Activated T-helper 1 cell treated with anti-CD3 and anti-CD28 coated beads, Interleukin-2, amount 50 U/mL, for 16 hours (primary cell): ENCODE measurements at places on chromosomes 7 and 10.

DNA sequence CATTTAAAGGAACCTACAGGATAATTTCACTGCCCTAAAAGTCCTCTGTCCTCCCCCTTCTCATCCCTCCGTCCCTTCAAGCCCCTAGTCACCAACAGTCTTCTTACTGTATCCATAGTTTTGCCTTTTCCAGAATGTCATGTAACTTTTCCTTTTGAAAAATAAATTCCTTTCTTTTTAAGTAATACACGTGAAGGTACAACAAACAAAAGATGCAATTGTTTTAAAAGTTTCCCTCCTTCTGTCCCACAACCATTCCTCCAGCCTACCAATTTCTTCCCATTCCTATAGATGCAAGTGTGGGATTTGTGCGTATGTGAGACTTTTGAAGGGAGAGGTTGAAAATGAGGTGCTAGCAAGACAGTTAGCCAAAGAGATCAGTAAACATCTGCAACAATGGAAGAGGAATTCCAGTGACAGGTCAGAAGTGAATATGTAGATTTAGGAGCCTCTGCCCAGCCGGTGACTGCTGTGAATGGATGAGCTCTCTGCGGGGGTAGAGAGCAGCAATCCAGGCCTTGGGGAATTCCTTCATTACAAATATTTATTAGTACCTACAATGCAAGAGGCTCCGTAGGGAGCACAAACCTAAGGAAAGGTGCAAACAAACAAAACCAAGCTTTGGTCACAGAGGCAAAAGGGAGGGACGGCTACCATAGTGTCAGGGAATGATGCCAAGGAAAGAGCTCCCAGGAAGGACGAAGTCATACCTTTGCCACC, 243.6 kb downstream of the SKIDA1 start:
- no peak for DNase-seq

DNA sequence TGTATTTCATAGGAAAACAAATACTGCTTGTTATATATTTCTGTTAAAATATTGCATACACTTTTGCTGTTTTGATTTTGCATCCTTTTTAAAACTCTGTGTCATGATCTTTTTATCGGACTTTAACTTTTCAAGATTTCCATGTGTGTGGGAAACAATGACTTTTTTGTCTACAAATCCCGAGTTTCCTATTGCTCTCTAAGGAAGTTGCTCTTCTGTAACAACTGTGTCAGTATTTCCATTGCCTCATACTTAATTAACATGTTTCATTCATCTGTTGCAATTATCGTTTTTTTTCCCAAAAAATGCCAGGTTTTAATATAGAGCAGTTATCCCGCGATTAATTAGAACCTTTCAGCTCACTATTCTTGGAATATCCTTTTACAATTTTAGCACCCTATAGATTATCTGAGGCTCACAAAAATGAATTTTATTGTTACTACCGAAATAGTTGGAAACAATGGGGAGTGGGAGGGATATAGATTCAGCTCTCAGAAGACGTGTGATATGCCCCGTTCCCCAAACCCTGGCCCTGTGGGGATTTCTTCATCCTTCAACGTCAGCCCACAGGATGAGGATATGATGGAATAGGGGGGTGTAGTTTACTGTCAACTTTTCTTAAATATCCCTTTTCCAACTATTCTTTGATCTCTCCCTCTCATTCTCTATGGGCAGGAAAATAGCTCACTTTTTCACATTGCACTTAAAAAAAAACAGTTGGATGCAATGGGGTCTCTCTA, 297.6 kb upstream of the IGFBP3 start:
- no peak for DNase-seq

- no peak for DNase-seq
Observed at GRCh38 chr7:147523056-147523455, 1067.5 kb upstream of the C7orf33 start.

DNA sequence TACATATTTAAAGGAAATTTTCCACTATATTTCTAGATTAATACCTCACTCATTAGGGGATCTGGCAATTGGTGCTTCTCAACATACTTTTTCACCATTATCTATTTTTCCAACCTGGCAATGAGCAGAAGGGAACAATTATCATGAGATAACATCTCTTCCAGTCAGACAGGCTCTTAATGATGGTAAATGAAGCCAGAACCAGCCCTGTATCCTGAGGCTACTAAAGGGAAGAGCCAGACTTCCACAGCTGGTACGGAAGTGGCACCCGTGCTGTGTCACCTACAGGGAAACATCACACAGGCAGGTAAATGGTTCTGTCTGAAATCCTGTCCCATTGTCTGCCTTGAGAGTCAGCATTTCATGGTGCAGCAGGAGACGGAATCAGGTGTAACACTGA, 75.9 kb downstream of the ELMO1 start:
- DNase-seq: no peak

DNA sequence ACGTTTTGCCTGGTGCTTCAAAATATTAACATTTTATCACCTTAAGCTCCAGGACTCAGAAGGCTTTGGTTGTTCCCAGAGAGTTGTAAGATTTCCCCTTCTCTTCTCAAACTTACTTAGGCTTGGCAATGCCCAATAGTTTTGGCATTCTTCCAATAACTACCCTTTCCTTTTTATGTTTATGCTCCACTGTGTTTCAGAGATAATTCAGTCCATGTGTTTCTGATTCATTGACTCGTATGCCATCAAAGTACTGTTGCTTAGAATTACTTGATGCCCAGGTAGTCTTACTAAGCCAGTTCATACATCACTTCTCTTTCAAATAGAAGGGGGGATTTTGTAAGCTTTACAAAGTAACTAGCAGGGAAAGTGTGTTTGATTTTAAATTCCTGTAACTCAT, 66.6 kb downstream of the AGMO start:
- no peak for DNase-seq

DNA sequence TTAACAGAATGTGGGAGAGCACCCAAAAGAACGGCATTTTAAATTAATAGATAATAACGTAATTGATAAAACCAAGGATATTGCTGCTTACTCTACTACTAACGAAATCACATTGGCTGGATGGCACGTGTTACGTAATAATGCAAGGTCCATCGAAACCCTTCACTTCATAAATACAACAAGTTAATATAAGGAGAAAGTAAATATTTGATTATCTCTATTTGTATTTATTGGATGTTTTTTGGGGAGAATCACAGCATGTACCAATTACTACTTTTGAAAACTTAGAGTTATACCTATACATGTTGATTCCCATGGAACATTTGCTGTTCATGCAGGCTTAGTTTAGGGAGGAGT, 1.6 kb downstream of the PRKG1 start:
- DNase-seq: no peak

GRCh38 chr10:75019370-75019769, 92.1 kb upstream of the SAMD8 start:
- DNase-seq: no peak

GRCh38 chr7:42991913-42992591, 59.9 kb downstream of the MRPL32 start:
- no peak for DNase-seq

- no peak for DNase-seq
Observed at GRCh38 chr7:127881564-127881963, 149.7 kb downstream of the LRRC4 start.

- no peak for DNase-seq
Observed at GRCh38 chr10:12406764-12407400, 57.5 kb downstream of the CAMK1D start.

- DNase-seq: no peak
Observed at GRCh38 chr10:79298403-79299244, 48.6 kb upstream of the PPIF start.

GRCh38 chr10:64037071-64037661, 516.0 kb downstream of the REEP3 start:
- DNase-seq: no peak

DNA sequence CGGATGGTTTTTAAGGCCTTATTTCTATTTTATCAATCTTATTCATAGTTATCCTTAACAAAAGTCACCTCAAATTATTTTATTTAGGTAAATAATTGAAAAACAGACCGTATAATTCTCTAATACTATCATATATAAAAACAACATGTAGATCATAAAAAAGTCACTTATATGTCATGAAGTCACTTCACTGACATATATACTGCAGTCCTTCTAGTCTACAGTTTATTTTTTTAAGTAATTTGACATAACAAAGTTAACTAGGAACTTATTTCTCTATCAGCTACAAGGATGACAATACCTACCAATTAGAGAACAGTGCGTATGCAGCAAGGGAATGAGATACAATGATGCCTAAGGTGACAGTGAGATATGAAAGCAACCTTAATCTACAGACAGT, 26.2 kb downstream of the JMJD1C start:
- no peak for DNase-seq

DNA sequence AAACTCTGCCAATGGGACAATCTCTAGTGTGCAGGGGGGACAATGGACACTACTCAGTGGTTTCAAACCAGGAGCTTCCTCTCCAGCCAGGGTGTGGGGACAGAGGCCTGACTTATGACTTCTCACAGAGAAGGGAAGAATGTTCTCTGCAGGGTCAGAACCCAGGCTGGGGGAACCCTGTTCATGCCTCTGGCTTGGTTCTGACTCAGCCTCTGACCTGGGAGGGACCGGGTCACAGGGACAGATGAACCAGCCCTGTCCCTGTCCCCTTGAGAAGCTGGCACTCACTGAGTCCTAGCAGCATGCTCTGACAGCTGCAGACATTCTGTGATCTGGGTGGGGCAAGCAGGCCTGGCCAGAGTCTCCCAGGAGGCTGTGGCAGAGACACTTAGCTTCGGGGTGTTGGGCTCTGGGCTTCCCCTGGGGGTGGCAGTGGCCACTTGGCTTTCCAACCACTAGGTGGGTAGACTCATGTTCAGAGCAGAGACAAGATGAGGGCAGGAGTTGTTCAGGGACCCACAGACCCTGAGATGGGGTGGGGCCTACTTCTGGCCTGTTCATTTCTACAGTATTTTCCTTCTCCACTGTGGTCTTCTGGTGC, 13.6 kb downstream of the TSPAN15 start:
- DNase-seq: no peak

DNA sequence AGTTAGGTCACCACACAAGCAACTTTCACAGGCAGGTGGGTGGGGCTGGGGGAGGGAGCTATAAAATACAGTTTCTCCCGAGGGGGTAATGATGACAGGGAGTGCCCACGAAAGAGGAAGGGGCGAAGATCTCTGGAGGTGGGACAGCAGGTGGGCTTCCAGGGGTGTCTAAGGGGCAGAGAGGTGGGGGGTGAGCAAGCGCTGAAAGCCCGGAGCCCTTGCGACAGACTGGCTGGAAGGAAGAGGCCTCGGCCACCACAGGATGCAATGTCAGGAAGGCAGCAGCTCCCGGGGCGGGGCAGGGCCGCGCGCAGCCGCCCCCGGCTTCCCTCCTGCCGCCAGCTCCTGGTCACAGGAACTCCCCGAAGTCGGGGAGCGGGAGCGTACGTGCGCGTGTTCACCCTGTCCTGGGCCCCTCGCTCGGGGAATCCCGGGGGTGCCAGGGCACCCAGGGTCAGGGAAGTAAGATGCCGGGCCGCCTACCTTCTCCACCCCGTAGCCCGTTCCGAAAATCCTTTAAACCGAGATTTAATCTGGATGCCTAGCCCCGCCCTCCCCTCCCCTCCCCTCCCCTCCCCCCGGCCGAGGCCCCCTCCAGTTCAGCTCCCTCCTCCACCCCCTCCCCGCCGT, 105.2 kb upstream of the PPIF start:
- DNase-seq: peak; percentile 14

- DNase-seq: no peak
Observed at GRCh38 chr7:341841-342638, 52.1 kb downstream of the FOXL3 start.

GRCh38 chr7:154841731-154842331, 161.1 kb downstream of the PAXIP1 start:
- DNase-seq: no peak

- DNase-seq: no peak
Observed at GRCh38 chr10:80498078-80498832, 39.4 kb upstream of the SH2D4B start.

- DNase-seq: no peak
Observed at GRCh38 chr7:158894825-158895224, 38.5 kb downstream of the DYNC2I1 start.

GRCh38 chr7:90242369-90243168, 2.4 kb upstream of the CFAP69 start:
- DNase-seq: no peak

DNA sequence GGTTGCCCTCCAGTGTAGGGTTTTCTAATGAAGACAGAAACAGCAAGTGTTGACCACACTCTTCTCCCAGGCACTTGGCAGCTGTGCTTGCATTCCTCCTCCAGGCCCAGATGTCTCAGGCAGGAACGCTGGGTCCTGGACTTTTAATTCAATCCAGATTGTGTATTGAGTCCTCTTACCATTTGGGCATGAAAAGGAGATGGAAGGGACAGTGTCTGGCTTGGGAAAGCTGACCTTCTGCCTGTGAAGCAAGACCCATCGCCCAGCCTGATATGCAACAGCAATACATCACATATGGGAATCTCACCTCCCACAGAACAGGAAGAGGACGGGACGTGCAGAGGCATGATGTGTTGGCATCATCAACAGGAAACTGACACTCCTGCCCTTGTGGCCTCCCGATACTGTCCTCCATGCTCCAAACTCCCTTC, 174.4 kb upstream of the LYZL2 start:
- DNase-seq: no peak

DNA sequence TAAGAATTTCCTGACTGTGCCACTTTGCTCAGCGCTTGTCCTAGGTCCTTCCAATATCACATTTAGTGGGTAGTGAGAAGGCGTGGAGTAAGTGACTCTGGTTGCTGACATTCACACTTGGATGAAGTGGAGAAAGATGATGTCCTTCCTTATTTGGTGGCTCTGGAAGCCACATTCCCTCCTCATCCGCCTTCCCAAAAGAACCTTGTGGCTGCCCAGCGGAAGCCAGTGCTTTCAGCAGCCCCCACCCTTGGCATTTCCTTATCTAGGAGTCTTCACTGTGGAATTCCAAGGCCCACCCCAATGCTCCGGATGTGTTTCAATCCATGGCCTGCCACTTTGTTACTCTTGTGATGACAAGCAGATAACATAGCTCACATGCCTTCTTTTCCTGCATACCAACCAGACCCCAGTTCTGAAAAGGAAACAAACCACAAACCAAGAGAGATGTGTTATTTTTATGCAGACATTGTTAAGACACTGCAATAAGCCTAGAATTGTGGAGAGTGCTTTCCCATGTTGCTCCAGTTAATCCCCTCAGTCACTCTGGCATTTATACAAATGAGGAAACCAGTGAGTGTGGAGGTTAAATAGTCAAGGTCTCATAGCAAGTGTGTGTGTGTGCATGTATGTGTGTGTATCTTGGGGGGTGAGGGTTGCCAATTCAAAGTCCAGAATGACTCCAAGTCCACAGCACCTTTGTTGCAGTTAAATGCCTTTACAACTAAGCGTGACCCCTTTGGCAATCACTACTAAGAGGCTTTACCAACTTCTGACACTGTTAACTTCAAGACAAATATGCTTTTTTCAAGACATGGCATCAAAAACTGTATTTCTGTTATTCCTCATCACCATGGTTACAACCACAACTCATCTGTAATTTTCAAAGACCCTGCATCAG, 10.3 kb upstream of the ANKRD1 start:
- DNase-seq: no peak

DNA sequence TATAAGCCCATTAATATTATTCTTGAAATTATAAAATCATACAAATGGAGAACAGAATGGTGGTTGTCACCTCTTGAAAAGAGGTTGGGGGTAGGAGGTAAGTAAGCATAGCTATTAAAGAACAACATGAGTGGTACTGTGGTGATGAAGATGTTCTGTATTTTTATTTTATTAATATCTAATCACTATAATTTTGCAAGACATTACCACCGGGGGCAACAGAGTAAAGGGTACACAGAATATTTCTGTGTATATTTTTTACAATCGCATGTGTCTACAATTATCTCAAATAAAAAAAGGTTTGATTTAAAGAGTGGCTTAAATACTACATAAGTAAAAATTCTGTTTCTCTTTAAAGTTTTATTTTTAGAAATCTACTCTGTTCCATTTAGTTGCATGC, 557.8 kb downstream of the NXPH1 start:
- no peak for DNase-seq
